ENCODE measurements at places on chromosomes 1 and 21. TPM values are rescaled to one million over a fixed set of nuclear protein-coding genes. Genes with fewer than 3 reads are reported as not detected.

DNA sequence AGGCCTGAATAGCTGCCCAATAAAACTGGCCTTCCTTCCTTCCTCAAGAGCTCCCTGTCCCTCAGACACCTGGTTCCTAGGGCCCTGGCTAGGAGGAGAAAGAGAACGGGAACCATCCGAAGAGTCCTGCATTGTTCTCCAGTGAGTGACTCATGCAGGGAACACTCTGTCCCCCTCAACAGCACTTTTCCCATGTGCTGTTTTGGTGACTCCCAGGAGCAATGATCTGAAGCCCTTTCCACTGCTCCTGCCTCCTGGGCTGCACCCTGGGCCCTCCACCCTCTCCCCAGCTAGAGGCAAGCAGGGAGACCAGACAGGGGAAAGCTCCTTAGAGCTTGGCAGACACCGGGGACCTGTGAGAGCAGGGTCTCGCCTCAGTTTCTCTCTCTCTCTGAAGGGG is 18.9 kb downstream of the TNNT2 start:
- H3K4me3 ChIP-seq = no peak overlapping the region
- H3K4me1 ChIP-seq = no peaks in the 10 kb centered on the region
- H3K36me3 ChIP-seq = no peaks in the 10 kb centered on the region
- no peak overlapping the region for H3K27ac ChIP-seq
- DNase-seq = no peak

DNA sequence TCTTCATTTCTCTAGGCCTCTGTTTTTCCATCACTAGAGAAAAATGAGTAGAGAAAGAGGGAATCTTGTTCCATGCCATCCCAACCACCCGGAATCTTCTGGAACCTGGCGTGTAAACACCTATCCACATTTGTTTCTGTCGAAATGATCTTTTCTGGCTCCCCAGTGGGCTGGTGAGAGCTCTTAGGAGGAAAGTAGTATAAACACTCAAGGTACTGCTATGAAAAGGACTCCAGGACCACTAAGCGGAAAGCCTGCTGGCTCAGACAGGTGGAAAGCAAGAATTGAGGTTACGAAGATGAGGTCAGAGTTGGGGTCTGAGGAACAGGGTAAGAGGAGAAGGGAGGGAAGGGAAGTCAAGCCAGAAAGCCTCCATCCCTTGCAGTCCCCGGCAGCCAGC is 90.8 kb downstream of the PLXNA2 start:
- H3K4me1 ChIP-seq = peaks cover 5% of the 10 kb centered on the region
- H3K27ac ChIP-seq = no peak overlapping the region
- DNase-seq = no peak
- no peak overlapping the region for H3K4me3 ChIP-seq
- H3K27me3 ChIP-seq = no peaks in the 10 kb centered on the region
- no peaks in the 10 kb centered on the region for H3K36me3 ChIP-seq

DNA sequence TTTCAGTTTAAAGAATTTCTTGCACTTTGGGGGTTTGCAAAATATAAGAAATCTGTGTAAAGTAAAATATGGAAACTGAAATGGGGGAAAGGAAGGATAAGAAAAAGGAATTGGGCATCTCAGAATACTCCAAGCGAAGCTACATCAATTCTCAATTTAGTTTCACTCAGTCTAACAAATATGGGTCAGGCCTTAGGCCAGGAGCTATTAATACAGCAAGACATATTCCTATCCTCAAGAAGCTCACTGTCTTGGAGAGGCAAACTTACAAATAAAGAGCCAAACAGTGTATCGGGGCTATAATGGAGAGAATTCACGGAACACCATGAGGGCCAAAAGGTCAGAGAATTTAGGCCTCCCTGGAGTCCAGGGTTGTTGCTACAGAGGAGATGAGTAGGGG is 43.0 kb upstream of the CCDC190 start:
- no peaks in the 10 kb centered on the region for H3K27me3 ChIP-seq
- H3K27ac ChIP-seq = no peak overlapping the region
- DNase-seq = no peak
- no peak overlapping the region for H3K4me3 ChIP-seq
- no peaks in the 10 kb centered on the region for H3K4me1 ChIP-seq
- H3K36me3 ChIP-seq = no peaks in the 10 kb centered on the region

- no peaks in the 10 kb centered on the region for H3K4me1 ChIP-seq
- no peaks in the 10 kb centered on the region for H3K27me3 ChIP-seq
- H3K4me3 ChIP-seq = no peak overlapping the region
- no peaks in the 10 kb centered on the region for H3K36me3 ChIP-seq
- H3K27ac ChIP-seq = no peak overlapping the region
Observed at GRCh38 chr1:180299479-180300221, 69.6 kb downstream of the LHX4 start.

GRCh38 chr1:95876276-95876675 is 642.3 kb downstream of the RWDD3 start:
- no peak overlapping the region for H3K27ac ChIP-seq
- no peaks in the 10 kb centered on the region for H3K36me3 ChIP-seq
- DNase-seq = no peak
- H3K4me3 ChIP-seq = no peak overlapping the region
- H3K27me3 ChIP-seq = no peaks in the 10 kb centered on the region
- H3K4me1 ChIP-seq = no peaks in the 10 kb centered on the region

The SPATA45 gene
- total RNA-seq = not detected

The CAPN8 gene
- not detected for total RNA-seq

GRCh38 chr1:206895325-206895724 is 1.9 kb upstream of the IL24 start:
- no peak for DNase-seq
- no peak overlapping the region for H3K4me3 ChIP-seq
- H3K4me1 ChIP-seq = no peaks in the 10 kb centered on the region
- H3K36me3 ChIP-seq = no peaks in the 10 kb centered on the region
- H3K27me3 ChIP-seq = no peaks in the 10 kb centered on the region

- H3K36me3 ChIP-seq = no peaks in the 10 kb centered on the region
- H3K27ac ChIP-seq = no peak overlapping the region
- no peak overlapping the region for H3K4me3 ChIP-seq
- no peaks in the 10 kb centered on the region for H3K4me1 ChIP-seq
- H3K27me3 ChIP-seq = no peaks in the 10 kb centered on the region
- DNase-seq = peak; percentile 51
Observed at GRCh38 chr21:25708467-25709065, 26.1 kb downstream of the ATP5PF start.

The LMOD1 gene
- total RNA-seq = 191 TPM

The FPGT gene
- total RNA-seq = 16.1 TPM

DNA sequence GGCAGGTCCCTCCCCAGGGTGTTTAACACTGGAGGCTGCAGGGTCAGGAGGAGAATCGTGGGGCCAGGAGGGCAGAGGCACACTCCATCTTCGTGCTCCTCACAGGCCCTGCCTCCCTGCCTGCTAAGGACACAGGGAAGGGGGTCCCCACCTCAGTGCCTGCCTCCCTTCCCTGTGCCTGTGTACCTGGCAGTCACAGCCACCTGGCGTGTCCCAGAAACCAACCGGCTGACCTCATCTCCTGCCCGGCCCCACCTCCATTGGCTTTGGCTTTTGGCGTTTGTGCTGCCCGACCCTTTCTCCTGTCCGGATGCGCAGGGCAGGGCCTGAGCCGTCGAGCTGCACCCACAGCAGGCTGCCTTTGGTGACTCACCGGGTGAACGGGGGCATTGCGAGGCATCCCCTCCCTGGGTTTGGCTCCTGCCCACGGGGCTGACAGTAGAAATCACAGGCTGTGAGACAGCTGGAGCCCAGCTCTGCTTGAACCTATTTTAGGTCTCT is 623 bp upstream of the BGLAP start:
- H3K36me3 ChIP-seq = no peaks in the 10 kb centered on the region
- H3K27ac ChIP-seq = no peak overlapping the region
- H3K4me3 ChIP-seq = no peak overlapping the region

GRCh38 chr1:113891631-113892220 is 4.3 kb upstream of the BCL2L15 start:
- no peaks in the 10 kb centered on the region for H3K4me1 ChIP-seq
- no peaks in the 10 kb centered on the region for H3K36me3 ChIP-seq

The CDA gene
- total RNA-seq = 12.2 TPM

The PATJ gene
- 38.0 TPM for total RNA-seq

DNA sequence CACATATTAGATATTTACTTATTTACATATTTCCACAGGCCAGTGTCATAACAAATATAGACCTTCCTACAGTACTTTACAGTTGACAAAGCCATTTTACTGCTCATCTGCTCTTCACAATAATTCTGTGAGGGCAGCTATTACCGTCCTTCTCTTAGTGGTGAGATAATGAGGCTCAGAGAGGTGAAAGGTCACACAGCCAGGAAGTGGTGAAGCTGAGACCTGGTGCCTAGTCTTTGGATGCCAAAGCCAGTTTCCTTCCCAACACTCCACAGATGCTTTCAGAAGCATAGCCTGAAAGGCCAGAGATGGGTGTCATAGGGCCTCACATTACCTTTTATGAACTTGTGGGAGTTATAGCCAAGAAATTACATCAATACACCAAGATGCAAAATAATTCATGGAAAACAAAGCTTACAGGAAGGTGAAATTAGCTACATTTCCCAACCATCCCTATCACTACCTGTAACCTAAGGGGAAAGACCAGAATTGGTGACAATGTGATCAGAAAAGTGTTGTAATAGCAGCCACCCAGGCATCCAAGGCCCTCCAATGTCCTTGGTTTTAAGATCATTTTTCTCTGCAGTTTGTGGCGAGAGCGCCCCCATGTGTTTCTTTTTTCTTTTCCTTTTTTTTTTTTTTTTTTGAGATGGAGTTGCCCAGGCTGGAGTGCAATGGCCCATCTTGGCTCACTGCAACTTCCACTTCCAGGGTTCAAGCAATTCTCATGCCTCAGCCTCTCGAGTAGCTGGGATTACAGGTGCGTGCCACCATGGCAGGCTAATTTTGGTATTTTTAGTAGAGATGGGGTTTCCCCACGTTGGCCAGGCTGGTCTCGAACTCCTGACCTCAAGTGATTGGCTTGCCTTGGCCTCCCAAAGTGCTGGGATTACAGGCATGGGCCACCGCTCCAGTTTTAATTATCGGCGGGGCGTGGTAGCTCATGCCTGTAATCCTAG is 26.5 kb upstream of the RPL11 start:
- no peaks in the 10 kb centered on the region for H3K27me3 ChIP-seq
- DNase-seq = no peak
- no peak overlapping the region for H3K4me3 ChIP-seq
- no peak overlapping the region for H3K27ac ChIP-seq
- no peaks in the 10 kb centered on the region for H3K4me1 ChIP-seq

- no peaks in the 10 kb centered on the region for H3K36me3 ChIP-seq
- no peak for DNase-seq
- no peaks in the 10 kb centered on the region for H3K4me1 ChIP-seq
- H3K27me3 ChIP-seq = no peaks in the 10 kb centered on the region
- H3K4me3 ChIP-seq = no peak overlapping the region
Observed at GRCh38 chr21:33041981-33042380, 16.2 kb downstream of the OLIG2 start.

The MATN1 gene
- total RNA-seq = 1.7 TPM

- no peak overlapping the region for H3K27ac ChIP-seq
- no peaks in the 10 kb centered on the region for H3K4me1 ChIP-seq
- H3K4me3 ChIP-seq = no peak overlapping the region
- no peak for DNase-seq
- no peaks in the 10 kb centered on the region for H3K27me3 ChIP-seq
Observed at GRCh38 chr1:177857285-177857684, 112.6 kb downstream of the SEC16B start.

The PCSK9 gene
- total RNA-seq = not detected

The SRGAP2 gene
- 62.2 TPM for total RNA-seq

DNA sequence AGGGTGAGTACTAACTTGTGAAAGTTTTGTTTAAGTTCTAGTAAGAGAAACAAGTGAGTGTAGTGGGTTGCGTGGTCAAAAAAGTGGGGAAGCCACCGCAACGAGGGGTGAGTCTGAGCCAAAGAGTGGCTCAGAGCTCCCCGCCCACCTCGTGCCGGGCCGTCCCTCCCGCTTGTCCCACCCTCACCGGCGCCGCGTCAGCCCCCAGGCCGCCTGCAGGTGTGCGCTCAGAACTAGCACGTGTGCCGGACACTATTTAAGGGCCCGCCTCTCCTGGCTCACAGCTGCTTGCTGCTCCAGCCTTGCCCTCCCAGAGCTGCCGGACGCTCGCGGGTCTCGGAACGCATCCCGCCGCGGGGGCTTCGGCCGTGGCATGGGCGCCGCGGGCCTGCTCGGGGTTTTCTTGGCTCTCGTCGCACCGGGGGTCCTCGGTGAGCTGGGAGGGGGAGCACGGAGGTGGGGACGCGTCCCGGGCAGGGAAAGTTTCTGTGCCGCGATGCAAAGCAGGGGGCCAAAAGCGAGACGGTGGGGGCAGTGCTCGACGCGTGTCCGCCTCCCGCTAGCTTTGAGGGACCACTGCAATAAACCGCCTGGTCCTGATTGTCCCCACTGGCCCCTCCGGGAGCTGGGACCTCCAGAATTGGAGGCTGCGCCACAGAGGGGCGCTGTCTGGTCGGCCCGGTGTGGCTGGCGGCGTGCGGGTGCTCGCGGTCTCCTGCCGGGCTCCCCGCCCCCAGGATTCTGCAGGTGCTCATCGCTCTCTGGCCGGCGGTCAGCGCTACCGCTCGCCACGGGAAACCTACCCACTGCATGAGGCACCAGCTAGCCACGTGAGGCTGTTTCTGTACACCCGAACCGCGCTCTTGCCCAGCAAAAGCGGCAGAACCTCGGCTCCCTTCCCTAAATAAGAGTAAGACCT is at the start of gene CR2:
TSS of gene CR2 (plus strand) at position 283 of the 919 bp plus-strand sequence. CDS start at position 374, 91 bp downstream.
- H3K27ac ChIP-seq = no peak within 1 kb of the TSS
- no peaks in the 10 kb centered on the region for H3K4me1 ChIP-seq
- H3K4me3 ChIP-seq = peak within 1 kb of the TSS; percentile 23

GRCh38 chr1:209029737-209030136 is 553.8 kb upstream of the CAMK1G start:
- H3K27me3 ChIP-seq = no peaks in the 10 kb centered on the region
- no peak overlapping the region for H3K4me3 ChIP-seq
- no peak overlapping the region for H3K27ac ChIP-seq
- H3K36me3 ChIP-seq = no peaks in the 10 kb centered on the region

DNA sequence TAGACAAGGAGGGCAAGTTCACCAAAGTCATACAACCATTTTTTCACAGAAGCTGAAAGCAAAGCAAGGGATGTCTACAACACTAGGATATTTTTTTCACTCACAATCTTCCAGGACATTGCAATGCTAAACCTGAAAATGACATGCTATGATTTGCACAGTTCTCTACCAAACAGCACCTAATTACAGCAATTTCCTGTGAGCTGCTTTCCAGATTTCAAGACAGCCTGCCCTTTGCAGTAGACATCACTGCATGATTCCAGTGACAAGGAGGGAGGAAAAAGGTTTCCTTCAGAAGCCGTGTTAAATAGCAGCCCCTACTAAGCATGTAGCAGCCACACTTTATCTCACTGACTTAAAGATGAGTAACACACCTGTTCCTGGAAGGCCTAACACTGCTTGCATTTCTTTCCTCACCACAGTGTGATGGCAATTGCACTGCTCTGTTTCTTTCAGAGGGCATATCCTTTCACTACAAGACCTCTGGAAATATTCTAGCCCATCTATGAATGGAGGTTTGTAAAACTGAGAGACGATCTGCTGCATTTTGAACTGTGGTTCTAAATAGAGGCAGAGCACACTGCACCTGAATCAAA is 97.1 kb downstream of the DUSP10 start:
- no peak for DNase-seq
- H3K4me1 ChIP-seq = no peaks in the 10 kb centered on the region
- no peaks in the 10 kb centered on the region for H3K27me3 ChIP-seq
- H3K27ac ChIP-seq = no peak overlapping the region
- no peak overlapping the region for H3K4me3 ChIP-seq
- no peaks in the 10 kb centered on the region for H3K36me3 ChIP-seq

Data from uterus (tissue), 4 donors.